ENCODE measurements at places on chromosomes 11 and 22.

- no peak for DNase-seq
Measured at GRCh38 chr11:57311109-57311936, 13.4 kb downstream of the TNKS1BP1 start.

- DNase-seq: no peak
Measured at GRCh38 chr22:35997438-35997837, 31.2 kb downstream of the RBFOX2 start.

- DNase-seq: no peak
Measured at GRCh38 chr11:59182457-59183151, 10.7 kb downstream of the DTX4 start.

DNA sequence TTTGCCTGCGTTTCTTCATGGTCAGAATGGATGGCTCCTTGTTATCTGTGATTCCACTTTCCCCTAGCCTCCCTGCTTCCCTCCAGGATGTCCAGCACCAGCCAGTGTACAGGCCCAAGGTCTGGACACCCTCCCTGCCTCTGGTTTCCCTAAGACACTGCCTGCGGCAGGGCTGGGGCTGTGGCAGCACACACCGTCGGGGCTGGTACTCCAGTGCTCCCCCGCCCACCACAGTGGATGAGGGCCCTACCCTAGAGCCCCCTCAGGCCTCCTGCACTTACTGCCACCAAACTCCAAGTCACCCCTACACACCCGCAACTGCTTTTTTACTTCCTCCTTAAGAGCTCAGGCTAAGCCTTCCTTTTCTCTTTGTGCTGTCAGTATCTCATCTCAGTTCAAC, 28.9 kb downstream of the ZNF214 start:
- DNase-seq: no peak

GRCh38 chr22:17083811-17084441, 874 bp upstream of the IL17RA start:
- DNase-seq: no peak

DNA sequence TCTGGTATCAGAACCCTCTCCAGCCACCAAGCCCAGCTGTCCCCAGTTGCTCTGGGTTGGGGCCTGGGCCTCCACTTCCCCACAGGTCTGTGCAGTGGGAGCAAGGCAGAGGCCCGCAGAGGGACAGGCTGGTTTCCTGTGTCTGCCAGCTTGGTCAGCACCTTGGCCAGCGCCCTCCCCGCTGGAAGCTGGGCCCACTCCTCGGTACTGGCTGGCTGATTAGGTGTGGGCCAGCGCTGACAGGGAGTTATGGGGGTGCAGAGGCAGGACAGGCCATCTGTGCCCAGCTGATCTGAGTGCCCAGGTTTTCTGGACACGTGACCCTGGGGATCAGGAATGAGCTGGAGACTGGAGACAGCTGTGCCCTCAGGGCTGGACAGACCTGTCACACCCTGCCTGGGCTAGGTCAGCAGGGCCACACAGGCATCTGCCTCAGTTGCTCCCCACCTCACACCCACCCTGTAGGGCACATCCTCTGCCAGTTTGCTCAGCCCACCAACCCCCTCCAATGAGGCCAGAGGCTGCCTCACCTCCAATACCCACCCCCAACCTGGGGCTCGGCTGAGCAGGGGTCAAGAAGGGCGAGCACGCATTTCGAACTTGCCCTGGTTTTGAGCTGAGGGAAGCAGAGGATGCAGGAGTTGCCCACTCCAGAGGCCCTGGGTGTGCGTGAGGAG, 175.3 kb downstream of the IGLL1 start:
- no peak for DNase-seq

DNA sequence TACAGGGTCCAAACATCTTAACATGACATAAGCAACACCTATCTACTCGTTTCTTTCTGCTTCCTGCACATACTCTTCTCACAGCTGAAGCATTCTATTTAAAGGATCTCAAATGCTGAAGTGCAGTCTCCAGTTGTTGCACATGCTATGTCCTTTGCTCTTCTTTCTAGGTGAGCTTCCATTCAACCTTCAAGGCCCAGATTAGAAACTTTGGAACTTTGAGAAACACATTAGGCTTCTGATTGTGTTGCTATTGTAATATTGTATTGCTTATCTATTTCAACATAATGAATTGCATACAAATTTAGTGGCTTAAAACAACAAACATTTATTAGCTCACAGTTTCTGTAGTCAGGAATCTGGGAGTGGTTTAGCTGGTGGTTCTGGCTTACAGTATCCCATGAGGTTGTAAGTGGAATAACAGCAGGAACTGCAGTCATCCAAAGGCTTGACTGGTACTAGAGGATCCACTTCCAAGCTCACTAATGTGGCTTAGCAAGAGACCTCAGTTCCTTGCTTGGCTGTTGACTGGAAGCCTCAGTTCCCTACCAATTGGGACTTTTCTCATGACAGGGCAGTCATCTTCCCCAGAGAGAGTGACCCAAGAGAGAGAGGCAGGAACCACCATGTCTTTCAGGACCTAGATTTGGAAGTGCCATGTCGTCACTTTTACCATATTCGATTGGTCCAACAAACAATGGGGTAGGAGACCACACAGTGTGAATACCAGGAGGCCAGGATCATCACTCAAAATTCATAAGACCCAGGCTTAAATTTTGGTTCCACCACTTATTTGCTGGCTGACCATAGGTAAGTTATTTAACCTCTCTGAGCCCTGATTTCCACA, 27.2 kb upstream of the RASSF10 start:
- DNase-seq: no peak

DNA sequence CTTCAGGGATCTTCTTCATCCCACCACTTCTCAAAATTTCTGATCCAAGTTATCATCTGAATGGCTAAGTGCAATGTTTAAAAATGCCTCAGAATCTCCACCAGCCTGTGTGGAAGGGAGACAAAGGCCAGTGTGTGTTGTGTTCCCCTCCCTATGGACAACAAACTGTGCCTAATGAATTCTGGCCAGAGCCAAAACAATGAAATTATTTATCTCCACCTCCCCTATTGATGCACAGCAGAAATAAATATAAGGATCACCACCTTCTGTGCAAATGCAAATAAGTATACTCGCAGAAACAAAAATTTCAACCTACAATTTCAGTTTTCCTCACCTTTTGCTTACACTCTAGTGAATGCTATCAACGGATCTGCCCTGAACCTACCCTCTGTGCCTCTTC, 75.8 kb downstream of the GAB2 start:
- no peak for DNase-seq

- no peak for DNase-seq
Measured at GRCh38 chr11:9002920-9003572, 755 bp downstream of the NRIP3 start.

GRCh38 chr11:70745451-70745850, 347.1 kb downstream of the CTTN start:
- no peak for DNase-seq

DNA sequence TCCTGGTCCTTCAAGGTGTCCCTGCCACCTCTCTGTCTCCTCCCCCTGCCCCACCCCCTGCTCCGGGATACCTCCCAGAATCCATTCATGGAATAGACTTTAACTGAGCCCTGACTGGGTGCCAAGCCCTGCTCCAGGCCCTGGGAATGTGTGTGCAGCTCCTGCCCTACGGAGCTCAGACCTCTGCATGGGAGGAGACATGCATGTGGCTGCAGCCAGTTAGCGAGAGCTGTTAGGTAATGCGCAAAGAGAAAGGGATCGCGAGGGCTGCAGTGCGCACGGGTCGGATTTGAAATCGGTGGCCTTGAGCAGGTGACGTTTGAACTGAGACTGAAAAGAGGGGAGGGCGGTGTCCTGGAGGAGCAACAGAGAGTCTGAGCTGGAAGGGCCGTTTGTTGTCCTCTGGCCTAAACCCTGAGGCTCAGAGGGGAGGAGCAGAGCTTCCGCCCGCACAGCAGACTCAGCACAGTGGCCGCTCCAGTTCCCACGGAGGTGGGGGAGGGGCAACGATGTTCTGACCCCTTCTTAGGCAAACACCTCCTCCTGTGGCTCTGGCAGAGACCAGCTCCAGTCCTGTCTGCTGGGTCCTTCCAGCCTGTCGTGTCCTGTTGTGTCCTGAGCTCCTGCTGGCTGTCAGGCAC, 19.8 kb upstream of the LRRC10B start:
- no peak for DNase-seq

GRCh38 chr22:24441406-24442351, 14.3 kb downstream of the ADORA2A start:
- DNase-seq: no peak

- no peak for DNase-seq
Measured at GRCh38 chr11:46676436-46677158, 23.8 kb downstream of the ARHGAP1 start.

DNA sequence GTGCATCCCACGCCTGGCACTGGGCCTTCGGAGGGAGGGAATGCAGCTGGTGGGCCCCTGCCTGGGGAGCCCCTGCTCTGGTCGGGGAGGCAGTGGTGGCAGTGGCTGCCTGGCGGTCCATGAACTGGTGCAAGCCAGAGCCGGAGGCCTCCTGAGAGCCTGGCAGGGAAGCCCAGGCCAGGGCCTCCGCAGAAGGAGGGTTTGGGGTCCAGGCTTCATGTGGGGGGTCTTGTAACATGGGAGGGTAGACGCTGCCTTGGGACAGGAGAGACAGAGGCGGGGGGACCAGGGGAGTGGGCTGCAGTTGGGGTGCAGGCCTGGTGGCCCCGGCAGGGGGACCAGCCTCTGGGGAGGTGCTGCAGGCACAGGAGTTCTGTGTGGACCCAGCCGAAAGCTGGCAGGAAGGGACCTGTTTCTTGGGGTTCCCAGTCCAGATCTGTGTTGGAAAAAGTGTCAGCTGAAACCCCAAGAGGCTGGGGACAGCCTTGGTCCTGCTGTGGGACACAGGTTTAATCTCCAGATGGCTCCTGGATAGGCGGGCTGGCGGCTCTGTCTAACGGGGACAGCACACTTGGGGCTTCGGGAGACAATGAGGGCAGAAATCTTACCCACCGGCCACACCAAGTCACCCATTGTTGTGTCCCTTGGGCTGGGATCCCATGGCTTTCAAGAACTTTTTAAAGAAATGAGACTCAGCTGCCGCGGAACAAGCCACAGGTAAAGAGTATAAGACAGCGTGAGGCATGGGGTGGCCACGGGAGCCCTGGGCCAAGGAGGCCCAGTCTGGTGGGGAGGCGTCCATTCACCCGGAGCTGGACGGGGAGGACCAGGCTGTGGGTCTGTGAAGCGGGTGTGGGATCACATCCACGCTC, 73.5 kb downstream of the KCNQ1 start:
- DNase-seq: no peak

GRCh38 chr22:42931421-42932196, 74.5 kb upstream of the ARFGAP3 start:
- DNase-seq: no peak

GRCh38 chr22:17818649-17819048, 44.4 kb upstream of the BID start:
- no peak for DNase-seq

DNA sequence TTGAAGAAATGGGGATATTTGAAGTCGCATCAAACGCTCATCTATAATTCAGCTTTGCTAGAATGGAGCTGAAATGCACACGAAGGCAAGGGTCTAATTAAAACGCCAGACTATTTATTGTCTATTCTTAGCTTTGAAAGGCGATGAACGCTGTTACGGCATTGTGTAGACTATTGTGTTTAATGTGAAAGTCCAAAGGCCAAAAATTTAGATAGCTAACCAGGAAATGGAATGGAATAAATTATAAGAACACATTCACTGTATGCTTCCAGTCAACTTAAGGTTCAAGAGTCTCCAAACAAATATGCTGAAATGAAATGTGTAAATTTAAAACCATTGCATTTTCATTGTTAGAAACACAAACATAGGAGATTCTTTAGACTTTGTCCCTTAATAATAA, 186.2 kb downstream of the CWF19L2 start:
- no peak for DNase-seq

DNA sequence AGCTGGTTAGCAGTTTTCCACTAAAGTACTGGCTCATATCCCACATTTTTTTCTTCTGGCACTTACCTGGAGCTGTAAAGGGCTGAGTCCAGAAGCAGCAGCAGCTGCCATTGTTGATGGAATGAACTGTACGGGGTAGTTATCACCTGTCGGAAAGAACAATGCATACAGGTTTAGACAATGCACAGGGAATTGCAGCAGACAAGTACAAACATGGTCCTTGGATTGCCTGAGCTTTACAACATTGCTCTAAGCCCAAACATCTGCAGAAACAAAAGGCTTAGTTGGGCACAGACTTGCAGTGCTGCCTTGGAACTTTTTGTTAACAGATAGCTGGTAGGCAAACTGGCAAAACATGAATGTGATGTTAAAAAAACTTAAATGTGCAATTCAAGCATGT, 258.8 kb downstream of the SOX6 start:
- no peak for DNase-seq

DNA sequence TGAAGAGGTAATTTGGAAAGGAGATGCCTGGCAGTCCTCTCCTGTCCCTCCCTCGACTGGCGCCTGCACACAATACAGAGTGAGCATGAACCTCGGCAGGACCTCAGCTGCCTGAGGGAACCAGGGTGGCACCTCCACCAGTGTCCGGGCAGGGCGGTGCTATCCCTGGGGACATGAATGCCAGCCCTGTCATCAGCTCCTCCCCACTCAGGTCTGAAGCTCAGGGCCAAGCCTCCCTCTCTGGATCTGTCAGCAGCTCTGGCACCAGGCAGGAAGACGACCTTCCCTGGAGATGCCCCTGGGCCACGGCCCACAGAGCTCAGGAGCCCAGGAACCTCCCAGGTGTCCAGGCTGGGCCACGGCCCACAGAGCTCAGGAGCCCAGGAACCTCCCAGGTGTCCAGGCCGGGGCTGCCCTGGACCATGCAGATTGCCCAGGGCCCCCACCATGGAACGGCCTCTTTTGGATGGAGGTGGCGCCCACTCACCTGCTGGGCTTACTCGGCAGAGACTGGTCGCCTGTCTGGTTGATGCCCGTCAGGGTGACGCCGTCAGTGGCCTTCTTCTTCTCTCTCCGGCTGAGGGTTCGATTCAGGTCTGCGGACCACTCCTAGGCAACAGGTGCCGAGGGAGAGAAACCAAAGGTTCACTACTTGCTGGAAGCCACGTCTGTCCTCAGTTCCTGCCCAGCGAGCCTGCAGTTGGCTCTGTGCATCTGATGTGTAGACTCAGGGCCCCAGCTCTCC, 21.7 kb upstream of the ARFGAP3 start:
- no peak for DNase-seq

- DNase-seq: no peak
Measured at GRCh38 chr11:44948155-44948554, 2.5 kb downstream of the TP53I11 start.

DNA sequence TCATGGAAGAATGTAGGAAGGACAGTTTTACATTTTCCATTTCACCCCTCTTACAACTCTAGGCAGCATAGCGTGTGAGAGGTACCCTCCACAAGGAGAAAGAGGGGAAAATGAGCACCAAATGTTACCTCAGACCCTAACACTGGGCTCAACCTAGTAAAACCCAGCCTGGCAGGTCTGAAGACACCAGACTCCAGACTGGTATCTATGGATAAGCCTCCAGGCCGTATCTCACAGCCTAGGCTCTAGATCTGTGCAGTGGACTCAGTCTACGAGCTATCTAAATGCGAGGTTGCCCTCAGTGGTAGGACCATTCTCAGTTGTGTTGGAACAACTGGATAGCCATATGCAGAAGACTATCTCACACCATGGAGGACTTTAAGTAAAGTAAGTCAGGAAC, 10.5 kb downstream of the TRIM5 start:
- no peak for DNase-seq

Data from stimulated activated CD4-positive, alpha-beta T cell treated with anti-CD3 and anti-CD28 coated beads, Interleukin-1b, Interleukin-23, amount 100 ng/mL, for 1 hour (primary cell).